ENCODE measurements at places on chromosomes 2 and 18.

- no peak for DNase-seq
Observed at GRCh38 chr2:207729465-207729998, 18.1 kb downstream of the CCNYL1 start.

DNA sequence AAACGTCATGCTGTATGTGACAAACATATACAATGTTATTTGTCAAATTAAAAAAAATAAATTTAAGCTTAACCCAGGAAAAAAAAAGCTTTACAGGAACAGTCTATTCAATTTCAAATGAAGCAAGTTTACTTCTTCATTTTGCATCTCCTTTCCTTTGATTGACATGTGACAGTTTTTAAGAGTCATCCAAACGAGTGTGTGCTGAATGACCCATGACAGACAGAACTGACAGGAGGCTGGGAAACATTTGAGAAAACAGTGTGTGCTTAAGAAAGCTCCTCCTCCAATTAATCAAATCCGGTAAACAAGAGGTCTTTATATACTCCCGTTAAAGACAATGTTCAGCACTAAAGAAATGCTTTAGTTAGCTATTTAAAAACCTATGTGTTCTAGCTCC lies 177.7 kb downstream of the SRBD1 start:
- DNase-seq = no peak

DNA sequence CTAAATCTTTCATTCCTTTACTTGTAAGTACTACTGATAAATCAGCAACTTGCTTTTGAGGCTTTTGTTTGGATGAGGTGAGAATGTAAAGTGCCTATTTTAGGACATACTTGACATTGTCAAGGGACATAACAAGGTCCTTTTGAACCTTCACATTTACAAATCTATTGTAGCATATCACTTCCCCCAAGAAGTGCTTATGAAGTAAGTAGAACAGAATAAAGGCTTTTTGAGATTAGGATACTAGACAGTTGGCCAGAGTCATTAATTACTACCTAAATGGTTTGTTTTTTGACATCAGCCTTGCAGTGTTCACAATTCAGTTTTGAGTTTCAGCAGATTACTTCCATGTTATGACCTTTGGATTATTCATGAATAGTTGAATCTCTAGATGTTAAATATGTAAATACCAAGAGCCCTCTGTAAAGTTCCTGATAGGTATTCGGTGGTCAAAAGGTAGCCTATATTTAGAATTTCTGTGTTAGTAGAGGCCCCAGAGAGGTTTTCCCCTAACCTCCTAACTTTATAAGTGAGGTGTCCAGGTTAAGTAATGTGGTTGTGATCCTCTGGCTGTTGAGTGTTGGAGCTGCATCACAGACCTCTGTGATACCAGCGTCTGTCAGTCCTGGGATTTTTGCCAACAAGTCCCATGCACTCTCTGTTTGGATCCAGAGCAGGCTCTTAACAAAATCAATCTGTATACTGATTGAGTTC lies 67.2 kb downstream of the LCLAT1 start:
- no peak for DNase-seq

GRCh38 chr2:170823088-170823897 lies 6.6 kb downstream of the GAD1 start:
- DNase-seq = no peak

- DNase-seq = no peak
Observed at GRCh38 chr2:171158036-171158789, 2.5 kb downstream of the TLK1 start.

GRCh38 chr18:59446012-59446411 lies 86.9 kb upstream of the LMAN1 start:
- DNase-seq = peak; percentile 11

GRCh38 chr2:217289907-217290280 lies 430.0 kb upstream of the TNP1 start:
- no peak for DNase-seq

DNA sequence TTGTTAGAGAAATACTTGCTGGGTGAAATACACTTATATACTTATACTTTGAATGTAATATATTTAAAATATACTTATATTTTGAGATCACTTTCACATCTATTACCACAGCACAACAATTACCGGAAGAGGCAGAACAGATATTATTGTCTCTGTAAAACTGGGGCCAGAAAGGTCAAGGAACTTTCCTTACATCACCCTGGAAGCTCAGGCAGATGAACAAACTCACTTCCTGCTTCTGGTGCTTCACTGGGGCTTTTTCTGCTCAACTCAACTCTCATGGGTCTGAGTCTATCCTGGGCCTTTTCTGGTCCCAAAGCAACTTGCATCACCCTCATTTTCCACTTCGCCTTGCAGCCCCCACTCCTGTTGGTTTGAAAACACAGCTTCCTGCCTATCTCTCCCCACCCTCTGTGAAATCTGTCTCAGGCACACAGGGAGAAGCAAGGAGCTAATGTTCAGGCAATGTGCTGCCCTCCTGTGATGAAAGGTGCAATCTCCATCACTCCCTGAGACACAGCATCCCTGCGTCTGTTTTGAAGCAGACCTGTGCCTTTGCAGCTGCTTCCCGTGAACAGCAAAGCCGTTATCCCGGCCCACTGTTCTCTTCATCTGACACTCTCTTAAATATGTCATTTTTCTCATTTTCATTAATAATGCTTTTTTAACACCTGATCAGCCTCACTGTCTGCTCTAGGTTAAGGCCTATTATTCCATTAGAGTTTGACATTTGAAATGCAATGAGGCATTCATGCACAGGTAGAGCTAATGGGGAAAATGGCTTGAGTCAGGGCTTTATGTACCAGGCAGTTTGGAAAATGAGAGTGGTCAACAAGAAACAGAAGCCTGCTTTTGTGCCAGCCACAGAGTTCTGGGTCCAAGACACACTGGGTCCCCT lies 251.9 kb upstream of the CHAC2 start:
- no peak for DNase-seq

- no peak for DNase-seq
Observed at GRCh38 chr2:58239243-58239925, 1.7 kb downstream of the FANCL start.

Measured in retinal pigment epithelial cell (primary cell).